ENCODE measurements at places on chromosomes 3 and 15.

GRCh38 chr3:49976942-49977341, 37.0 kb downstream of the RBM6 start:
- DNase-seq: no peak

DNA sequence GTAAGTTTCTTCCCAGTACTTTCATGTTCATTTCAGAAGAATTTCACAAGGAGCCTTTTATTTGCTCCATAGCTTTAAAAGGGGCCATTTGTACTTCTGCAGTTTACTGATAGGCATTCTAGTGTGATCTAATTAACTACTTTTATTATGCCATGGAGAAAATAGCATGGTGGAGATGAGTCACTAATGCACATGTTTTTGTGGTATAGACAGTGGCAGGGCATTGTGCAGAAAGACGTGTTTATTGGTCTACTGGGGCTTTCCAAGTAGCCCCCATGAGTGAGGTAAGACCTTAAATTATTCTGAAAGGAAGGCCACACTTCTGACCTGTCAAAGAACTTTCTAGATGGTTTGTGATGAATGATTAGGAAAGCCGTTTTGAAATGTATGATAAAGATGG, 810.0 kb upstream of the NR2F2 start:
- no peak for DNase-seq

DNA sequence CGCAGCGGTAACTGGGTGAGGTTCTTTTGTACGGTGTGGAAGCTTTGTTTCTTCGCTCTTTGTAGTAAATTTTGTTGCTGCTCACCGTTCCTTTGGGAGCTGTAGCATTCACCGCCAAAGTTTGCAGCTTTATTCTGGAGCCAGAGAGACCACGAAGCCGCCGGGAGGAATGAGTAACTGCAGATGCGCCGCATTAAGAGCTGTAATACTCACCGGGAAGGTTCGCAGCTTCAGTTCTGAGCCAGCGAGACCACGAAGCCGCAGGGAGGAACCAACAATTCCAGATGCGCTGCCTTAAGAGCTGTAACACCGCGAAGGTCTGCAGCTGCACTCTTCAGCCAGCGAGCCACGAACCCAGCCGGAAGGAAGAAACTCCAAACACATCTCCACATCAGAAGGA, 56.0 kb upstream of the DYNC1LI1 start:
- DNase-seq: no peak

DNA sequence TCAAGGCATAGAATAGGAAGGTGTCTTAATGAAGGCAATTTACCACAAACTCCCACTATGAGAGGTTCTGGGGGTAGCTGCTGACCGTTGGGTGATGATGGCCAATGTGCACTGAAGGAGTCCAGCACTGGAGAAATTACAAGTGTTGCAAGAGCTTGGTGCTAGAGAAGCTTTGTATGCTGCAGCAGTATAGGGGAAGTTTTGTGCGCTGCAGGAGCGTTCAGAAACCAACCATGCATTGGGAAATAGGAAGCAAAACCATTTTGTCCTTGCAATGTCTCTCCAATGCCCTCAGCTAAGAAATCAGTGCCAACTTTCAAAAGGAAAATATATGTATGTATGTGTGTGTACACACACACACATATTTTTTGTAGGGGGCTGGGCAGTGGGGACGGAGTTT, 441.6 kb upstream of the NAALADL2 start:
- DNase-seq: no peak

GRCh38 chr3:89268059-89268458, 160.6 kb downstream of the EPHA3 start:
- DNase-seq: no peak

Data from RWPE2 (cell line).